ENCODE measurements at places on chromosomes 4 and X. TPM values are rescaled to one million over a fixed set of nuclear protein-coding genes. Genes with fewer than 3 reads are reported as not detected.

DNA sequence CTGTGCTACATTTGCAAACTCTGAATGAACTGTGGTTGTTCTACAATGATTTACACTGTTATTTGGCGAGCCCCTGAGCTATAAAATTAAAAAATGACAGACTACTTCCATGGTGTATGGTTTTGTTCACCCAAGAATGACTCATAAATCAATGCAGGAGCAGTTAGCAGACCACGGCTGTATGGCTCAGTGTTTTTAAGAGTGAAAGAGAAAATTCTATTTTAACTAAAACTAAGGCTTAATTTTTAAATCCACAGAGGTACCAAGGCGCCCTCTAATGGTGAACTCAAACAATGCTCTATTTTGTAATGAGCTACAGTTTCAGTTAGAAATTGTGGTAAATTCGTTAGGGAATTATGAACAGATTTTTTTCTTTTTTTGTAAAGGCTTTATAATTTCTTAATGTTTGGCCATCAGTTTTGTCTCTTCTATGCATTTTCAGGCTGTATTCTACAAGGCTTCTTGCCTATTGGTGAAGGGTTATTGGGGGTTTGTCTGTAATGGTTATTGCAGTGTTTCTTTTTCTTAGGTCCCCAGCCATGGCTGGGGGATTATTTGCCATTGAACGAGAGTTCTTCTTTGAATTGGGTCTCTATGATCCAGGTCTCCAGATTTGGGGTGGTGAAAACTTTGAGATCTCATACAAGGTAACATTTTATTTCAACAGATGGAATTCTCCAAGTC, 32.5 kb downstream of the HMGB2 start:
- no peak for DNase-seq
- peaks cover 4% of the 10 kb centered on the region for H3K36me3 ChIP-seq
- no peaks in the 10 kb centered on the region for H3K4me1 ChIP-seq
- no peaks in the 10 kb centered on the region for H3K27me3 ChIP-seq
- no peak overlapping the region for H3K27ac ChIP-seq

DNA sequence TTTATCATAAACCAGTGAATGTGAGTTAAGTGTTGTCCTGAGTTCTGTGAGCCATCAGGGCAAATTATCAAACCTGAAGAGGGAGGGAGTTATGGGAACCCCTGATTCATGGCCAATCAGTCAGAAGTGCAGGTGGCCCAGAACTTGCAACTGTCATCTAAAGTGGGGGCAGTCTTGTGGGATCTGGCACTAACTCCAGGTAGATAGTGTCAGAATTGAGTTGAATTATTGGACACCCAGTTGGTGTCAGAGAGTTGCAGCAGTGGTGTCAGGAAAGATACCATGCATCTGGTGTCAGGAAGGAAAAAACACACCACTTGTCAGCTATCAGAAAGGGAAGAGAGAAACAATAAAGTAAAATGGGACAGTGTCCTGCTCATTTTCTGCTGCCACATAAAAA, 8.4 kb downstream of the CORIN start:
- no peak overlapping the region for H3K27ac ChIP-seq
- no peak overlapping the region for H3K4me3 ChIP-seq
- H3K36me3 ChIP-seq: no peaks in the 10 kb centered on the region
- H3K4me1 ChIP-seq: no peaks in the 10 kb centered on the region
- no peak for DNase-seq

GRCh38 chrX:84047339-84047738, 140.7 kb downstream of the RPS6KA6 start:
- no peak overlapping the region for H3K4me3 ChIP-seq
- H3K27me3 ChIP-seq: no peaks in the 10 kb centered on the region
- no peaks in the 10 kb centered on the region for H3K4me1 ChIP-seq
- H3K36me3 ChIP-seq: no peaks in the 10 kb centered on the region
- no peak for DNase-seq

DNA sequence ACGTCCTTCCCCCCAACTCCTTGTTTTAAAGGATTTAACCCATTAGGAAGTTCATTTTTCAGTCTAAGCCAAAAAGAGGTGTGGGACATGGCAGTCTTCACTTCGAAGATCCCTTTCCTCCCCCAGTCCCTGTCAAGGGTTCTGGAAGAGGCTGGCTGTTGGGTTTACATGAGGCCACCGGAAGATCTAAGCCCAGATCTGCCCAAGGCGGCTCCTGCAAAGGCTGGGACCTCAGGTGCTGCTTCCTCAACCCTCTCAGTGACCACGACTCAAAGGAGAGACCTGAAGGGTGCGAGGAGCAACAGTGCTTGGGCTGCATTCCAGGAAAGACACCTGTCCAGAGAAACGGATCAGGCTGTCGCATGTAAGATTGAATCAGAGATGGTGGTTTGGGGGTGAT, 23.5 kb upstream of the ETNPPL start:
- no peaks in the 10 kb centered on the region for H3K4me1 ChIP-seq
- H3K36me3 ChIP-seq: no peaks in the 10 kb centered on the region
- H3K27me3 ChIP-seq: no peaks in the 10 kb centered on the region

GRCh38 chr4:53515076-53515475, 76.2 kb downstream of the LNX1 start:
- H3K27me3 ChIP-seq: no peaks in the 10 kb centered on the region
- no peaks in the 10 kb centered on the region for H3K4me1 ChIP-seq
- no peak for DNase-seq
- H3K4me3 ChIP-seq: no peak overlapping the region

DNA sequence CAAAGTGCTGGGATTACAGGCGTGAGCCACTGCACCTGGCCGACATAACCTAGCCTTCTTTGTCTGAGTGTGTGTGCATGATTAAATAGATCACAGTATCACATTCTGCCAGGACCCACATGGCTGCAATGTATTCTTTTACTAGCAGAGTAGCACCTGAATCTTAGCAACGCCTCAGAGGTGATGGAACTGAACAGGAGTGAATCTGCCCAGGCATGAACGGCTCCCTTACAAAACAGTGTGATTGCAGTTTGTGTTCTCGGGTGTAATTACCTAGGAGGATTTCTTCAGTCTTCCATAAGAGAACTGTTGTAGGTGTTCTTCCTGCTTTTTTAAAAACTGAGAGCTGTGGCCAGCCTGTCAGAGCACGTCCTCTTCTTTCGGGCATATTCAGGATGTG, 122.7 kb upstream of the STS start:
- H3K27ac ChIP-seq: no peak overlapping the region
- no peaks in the 10 kb centered on the region for H3K4me1 ChIP-seq
- no peaks in the 10 kb centered on the region for H3K36me3 ChIP-seq
- DNase-seq: no peak
- no peaks in the 10 kb centered on the region for H3K27me3 ChIP-seq

DNA sequence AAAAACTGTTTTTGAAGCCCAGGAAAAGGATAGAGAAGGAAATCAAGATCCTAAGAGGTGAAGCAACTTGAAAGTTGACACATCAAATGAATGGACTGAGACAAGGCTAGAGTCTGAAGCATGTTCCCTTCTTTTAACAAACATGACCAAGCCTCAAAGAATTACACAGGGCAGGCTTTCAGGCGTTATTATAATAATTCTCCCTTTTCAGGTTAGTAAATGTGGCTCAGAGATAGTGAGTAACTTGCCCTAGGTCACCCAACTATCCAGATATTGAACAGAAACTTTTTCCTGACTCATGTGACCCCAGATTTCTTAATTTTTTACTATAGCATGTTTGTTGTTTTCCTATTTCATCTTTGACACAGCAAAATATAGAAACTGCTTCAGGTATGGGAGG, 91.7 kb downstream of the PPP1R2C start:
- DNase-seq: no peak
- H3K36me3 ChIP-seq: no peaks in the 10 kb centered on the region
- H3K27me3 ChIP-seq: no peaks in the 10 kb centered on the region
- no peaks in the 10 kb centered on the region for H3K4me1 ChIP-seq

DNA sequence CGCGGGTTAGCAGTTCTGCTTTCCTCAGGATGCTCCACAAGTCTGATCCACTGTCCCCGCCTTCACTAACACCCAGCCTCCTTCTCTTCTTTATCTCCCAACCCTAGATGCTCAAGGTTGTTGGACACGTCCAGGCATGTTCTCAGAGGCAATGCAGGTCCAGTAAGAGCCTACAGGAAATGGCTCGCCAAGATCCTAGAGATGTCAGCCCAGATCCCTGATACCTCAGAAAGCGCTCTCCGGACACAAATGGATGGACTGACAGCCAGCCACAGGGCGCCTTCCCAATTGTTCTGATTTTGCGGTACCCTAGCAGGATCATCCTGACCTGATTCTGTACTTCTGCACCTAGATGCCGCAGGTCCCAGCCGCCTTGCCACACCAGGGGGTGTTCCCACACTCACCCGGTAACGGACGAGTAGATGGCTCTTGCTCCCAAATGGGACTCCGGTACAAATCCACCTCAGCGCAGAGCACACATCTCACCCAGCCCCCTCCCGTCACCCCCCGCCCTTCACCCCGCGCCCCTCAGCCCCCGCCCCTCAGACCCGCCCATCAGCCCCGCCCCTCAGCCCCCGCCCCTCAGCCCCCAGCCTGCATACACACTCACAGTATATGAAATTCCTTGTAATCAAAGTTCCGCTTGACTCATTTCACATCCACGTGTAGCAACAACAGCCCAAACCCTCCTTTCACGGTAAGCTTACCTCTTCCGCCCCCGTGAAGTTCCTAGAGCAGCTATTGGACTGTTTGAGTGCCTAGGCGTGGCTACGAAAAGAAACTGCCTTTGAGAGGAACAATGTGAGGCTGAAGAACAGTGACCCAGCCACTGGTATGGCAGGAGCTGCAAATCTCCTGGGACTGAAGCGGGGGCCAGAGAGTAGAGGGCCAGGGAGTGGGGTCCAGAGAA, at the start of gene EDA2R:
EDA2R (minus strand) TSS at position 488 of the 910 bp plus-strand sequence. CDS start 23,058 bp downstream, outside the sequence.
- H3K4me3 ChIP-seq: no peak within 1 kb of the TSS
- DNase-seq: peak; percentile 16
- H3K27me3 ChIP-seq: no peaks in the 10 kb centered on the region
- H3K4me1 ChIP-seq: no peaks in the 10 kb centered on the region
- no peak within 1 kb of the TSS for H3K27ac ChIP-seq
- no peaks in the 10 kb centered on the region for H3K36me3 ChIP-seq

GRCh38 chr4:88158038-88158488, 376 bp downstream of the ABCG2 start:
- H3K36me3 ChIP-seq: no peaks in the 10 kb centered on the region
- no peak overlapping the region for H3K27ac ChIP-seq
- H3K27me3 ChIP-seq: no peaks in the 10 kb centered on the region
- H3K4me1 ChIP-seq: peaks cover 12% of the 10 kb centered on the region
- peak overlapping the region; percentile 1 for H3K4me3 ChIP-seq
- no peak for DNase-seq

VCX gene
- total RNA-seq: not detected

GABRG1 gene
- not detected for total RNA-seq

JCHAIN gene
- total RNA-seq: 134 TPM

MID1 gene
- total RNA-seq: 30.5 TPM

CXCL3 gene
- total RNA-seq: 14.9 TPM

CT45A5 gene
- not detected for total RNA-seq

SORBS2 gene
- total RNA-seq: 82.8 TPM

TENT5D gene
- not detected for total RNA-seq

All from upper lobe of left lung (tissue), 6 donors.